ENCODE measurements at places on chromosomes 5 and 9.

GRCh38 chr9:105044518-105044917 is 116.6 kb upstream of the ABCA1 start:
- no peak for DNase-seq

- DNase-seq, result no peak
These were observed 224.6 kb downstream of the GABBR2 start for GRCh38 chr9:98484162-98484561.

- DNase-seq, result no peak
These were observed 51.8 kb downstream of the SH3TC2 start for GRCh38 chr5:149011084-149011483.

- no peak for DNase-seq
These were observed 156.2 kb upstream of the S1PR3 start for GRCh38 chr9:88835038-88835466.

GRCh38 chr9:11871852-11872251 is 821.3 kb upstream of the TYRP1 start:
- DNase-seq, result no peak

DNA sequence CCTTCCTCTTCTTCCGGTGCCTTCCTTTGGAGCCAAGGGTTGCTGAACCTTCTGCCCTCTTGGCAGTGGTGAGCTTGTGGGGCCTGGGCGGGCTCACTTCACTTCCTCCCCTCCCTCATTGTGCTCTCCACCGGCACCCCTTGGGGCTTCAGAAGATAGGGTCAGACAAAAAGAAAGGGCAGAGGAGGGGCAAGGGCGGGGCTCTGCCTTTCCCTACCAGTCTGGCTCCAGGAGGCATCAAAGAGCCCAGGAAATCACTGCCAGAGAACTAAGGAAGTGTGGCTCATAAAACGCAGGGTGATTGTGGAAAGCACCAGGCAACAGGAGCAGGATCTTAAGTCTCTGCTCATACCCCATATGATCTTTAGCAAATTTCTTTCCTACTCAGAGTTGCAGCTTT is 34.8 kb downstream of the ACOT12 start:
- no peak for DNase-seq

DNA sequence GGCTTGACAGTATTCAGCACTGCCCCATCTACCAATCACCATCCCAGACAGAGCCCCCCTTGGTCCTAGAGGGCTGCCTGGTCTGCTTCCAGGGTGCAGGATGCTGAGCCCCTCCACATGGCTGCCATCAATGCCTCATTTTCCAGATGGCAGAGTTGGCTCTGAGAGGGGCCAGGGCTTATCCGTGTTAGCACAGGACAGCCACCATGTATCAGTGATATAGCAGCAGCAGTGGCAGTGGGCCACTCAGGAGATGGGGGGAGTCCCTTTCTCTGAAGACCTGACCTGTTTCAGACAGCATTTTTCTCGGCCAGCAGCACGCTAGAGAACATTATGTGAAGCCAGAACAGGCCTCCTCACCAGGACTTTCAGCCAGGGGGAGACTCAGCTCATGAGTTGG is 1.6 kb upstream of the SMIM32 start:
- DNase-seq, result no peak
